ENCODE measurements at places on chromosomes 13 and 19.
A peak's percentile ranks its signal among the peaks of the same experiment; 100 is the strongest.

DNA sequence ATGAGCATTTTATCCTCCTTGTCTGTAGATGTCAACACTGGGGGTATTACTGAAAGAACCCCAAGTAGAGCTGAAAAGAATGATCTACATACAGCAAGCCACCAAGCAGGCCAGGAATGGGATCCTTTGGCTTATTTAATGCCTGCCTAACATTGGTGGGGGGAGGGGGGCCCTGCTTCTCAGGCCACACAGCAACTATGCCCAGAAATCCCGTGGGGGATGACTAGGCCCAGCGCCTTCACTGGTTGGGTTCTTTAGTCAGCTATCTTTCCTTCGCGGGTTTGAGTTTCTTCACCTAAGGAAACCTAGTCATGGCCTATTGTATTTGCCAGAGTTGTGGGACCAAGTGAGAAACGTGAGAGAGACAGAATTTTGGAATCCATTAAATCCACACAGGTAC is 80.5 kb downstream of the CCNA1 start:
- no peak for DNase-seq

DNA sequence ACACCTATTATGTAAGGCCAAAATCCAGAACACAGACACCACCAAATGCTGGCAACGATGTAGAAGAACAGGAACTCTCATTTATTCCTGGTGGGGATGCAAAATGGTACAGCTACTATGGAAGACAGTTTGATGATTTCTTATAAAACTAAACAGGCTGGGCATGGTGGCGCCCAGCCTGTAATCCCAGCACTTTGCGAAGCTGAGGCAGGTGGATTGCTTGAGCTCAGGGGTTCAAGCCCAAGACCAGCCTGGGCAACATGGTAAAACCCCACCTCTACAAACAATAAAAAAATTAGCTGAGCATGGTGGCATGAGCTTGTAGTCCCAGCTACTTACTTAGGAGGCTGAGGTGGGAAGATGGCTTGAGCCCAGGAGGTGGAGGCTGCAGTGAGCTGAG is 98.3 kb downstream of the TUBA3C start:
- DNase-seq, result no peak

GRCh38 chr13:60931858-60932546 is 483.6 kb downstream of the PCDH20 start:
- DNase-seq, result no peak

- no peak for DNase-seq
These were observed 9.2 kb downstream of the NOSIP start for GRCh38 chr19:49570997-49571676.

- DNase-seq, result no peak
These were observed 279.1 kb upstream of the ATXN8OS start for GRCh38 chr13:69828527-69828926.

- no peak for DNase-seq
These were observed 102.2 kb downstream of the PIBF1 start for GRCh38 chr13:72884101-72884500.

- no peak for DNase-seq
These were observed 73.0 kb downstream of the COL4A1 start for GRCh38 chr13:110233951-110234280.

- no peak for DNase-seq
These were observed 303.4 kb downstream of the SPRY2 start for GRCh38 chr13:80037505-80037888.

- no peak for DNase-seq
These were observed 280.3 kb downstream of the POU4F1 start for GRCh38 chr13:78323040-78323439.

DNA sequence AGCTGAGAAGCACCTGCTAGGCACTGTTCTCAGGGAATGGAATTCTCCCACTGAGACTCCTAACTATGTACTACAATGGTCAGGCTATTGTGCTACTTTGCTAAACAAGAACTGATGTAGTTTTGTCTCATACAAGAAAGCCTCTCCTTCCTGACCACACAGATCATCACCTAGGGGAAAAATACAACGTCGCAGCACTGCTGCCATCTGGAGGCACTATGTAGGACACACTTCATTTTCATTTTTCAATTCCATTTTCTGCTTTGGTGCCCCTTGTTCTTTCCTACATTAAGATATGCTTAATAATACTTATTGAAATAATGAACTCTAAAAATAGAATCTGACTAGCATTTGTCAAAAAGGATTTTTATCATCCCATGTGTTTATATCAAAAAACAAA is 21.1 kb downstream of the PROSER1 start:
- no peak for DNase-seq

GRCh38 chr19:5293612-5294378 is 46.8 kb downstream of the PTPRS start:
- DNase-seq, result peak; percentile 9

DNA sequence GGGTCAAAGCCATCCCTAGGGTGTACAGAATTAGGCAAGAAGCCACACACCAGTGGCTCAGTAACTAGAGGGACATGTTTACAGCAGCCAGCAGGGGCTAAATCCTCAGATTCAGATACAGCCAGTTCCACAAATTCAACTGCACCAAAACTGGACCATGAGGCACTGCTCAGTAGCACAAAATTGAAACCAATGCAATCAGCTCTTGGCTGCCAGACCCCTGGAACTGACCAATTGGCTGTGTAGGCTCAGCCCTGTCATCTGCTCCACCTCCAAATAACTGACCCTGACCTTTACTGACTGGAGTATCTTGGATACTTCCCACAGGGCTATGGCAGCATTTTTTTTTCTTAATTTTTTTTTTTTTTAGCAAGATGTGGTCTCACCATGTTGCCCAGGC is 226.5 kb downstream of the FOXO1 start:
- DNase-seq, result no peak

- no peak for DNase-seq
These were observed 1405.5 kb downstream of the SLITRK5 start for GRCh38 chr13:89076622-89077021.

DNA sequence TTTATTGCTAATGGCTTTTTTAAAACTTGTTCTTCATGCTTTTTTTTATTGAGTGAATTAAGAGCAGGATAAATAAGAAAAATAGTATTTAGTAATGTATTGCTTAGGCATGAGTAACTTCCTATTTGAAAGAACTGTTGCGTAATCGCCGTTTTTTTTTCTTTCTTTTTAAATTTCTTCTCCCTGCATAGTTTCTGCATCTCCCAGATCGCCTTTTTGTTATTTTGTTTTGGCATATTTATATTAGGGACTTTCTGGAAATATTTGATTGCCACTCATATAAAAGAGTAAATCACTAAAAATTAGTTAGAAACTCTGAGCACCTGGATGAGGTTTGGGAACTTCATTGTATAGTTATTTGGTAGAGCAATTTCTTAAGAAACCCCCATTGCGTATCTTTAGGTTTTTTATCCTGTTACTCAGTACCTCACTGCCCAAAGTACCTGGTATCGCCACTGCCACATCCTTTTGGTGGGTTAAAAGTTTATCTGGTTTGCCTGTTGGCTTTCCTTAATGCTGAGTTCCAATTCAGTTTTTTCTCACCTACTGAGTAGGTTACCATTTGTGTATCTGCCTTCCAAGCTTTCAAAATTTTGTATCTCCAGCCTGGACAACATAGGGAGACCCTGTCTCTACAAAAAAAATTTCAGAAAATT is 36.2 kb upstream of the LPAR6 start:
- no peak for DNase-seq
